Breast epithelium (tissue), 4 donors: ENCODE measurements at places on chromosomes 3 and 15. TPM values are rescaled to one million over a fixed set of nuclear protein-coding genes. Genes with fewer than 3 reads are reported as not detected.

Gene PP2D1
- not detected for total RNA-seq

DNA sequence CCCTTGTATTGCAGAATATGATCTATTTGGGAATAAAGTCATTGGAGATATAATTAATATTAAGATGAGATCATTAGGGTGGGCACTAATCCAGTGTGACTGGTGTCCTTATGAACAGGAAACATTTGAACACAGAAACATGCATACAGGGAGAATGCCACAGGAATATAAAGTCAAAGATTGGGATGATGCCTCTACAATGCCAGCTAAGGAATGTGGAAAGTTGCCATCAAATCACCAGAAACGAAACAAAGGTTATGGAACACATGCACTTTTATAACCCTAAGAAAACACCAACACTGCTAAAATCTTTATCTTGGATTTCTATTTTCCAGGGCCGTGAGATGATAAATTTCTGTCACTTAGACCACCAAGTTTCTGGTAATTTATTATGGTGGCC, 442.4 kb upstream of the BCHE start:
- no peak for DNase-seq

Gene CELSR3
- 1.1 TPM for total RNA-seq

Gene SV2B
- 4.9 TPM for total RNA-seq

Gene MYLK
- total RNA-seq = 181 TPM

DNA sequence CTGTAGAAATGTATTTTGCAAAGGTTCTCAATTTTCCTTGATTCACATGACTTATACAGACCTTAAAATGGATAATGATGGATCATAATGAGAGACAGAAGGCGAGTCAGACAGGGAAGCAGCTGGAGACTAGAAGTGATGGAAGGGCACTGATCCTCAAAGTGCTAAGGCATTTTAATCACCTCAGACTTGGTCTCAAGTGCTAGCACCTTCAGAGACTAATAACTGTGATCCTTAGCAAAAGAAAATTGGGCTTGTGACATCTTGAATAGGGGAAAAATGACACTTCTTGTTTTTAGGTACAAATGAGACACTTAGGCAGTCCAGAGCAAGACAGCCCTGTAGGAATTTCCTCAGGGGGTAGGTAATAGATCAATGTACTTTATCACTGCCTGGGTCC, 1011.7 kb downstream of the SQOR start:
- no peak for DNase-seq

DNA sequence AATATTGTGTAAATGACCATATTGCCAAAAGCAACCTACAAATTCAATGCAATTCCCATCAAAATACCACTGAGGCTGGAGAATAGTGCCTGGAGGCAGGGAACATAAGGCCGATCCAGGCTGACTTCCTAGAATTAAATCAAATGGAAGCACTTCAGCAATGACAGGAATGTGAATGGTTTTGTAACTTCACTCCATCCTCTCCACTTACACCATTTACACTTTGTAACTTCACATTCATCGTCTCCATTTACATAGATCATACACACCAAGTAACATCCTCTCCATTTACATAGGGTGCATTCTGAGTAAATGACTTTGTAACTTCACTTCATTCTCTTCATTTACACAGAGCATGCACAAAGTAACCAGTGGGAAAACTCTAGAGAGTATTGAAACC, 11.6 kb downstream of the STRIT1 start:
- no peak for DNase-seq

Gene ARL14
- not detected for total RNA-seq

DNA sequence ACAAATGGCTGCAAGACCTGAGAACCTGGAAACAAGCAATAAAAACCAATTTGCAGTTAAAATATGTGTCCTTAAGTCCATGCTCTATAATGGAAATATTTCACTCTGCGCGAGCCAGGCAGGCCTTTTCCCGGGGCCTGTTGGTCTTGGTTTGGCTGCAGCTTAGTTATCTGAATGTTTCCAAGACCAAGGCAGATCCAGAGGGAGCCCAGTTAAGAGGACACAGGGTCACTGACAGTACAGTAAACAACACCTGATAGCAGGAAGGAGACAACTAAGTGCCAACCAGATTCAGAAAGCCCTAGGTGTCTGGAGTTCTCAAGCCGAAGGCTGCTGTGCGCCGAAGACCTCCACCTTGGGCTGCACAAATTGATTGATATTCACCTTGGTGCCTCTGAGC, 32.8 kb downstream of the THSD4 start:
- no peak for DNase-seq

Gene MAP6D1
- 0.33 TPM for total RNA-seq

DNA sequence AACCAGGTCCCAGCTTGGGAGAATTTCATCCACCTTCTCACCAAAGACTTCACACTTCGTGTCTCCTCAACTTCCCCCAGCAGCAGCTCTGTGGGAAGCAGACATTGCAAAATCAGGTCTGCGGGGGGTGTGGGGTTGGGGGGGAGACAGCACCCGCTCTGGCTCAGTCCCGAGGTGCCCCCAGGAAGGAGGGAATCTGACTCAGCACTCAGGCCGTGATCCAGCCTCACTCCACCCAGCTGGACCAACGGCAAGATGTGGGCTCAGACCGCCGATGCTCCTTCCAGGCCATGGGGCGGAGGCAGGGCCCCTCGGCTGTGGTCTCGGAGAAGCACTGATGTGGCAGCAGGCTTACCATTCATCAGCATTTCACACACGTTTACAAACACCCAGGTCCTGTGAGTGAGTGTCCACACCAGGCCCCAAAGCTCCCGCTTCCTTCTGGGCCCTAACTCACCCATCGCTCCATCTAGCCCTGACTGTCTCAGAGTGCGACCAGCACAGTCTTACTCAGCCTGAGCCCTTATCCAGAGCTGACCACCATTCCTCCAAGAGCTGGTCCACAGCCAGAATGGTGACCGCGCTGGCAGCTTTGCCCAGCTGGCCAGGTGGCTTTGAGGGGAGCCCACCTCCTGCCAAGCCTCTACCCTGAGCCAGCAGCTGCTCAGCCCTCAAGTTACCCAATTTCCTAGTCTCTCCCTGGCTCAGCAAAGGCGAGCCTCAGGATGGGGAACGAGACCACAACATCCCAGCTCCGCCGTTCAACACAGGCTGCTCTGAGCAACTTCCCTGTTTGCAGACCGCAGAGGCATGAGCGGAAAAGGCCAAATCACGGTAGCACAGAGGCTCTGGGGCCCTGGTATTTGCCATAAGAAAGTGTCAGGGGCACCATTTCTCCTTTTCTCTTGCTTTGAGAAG, 3.3 kb downstream of the STAB1 start:
- DNase-seq = peak; percentile 39

Gene MCF2L2
- 1.3 TPM for total RNA-seq

DNA sequence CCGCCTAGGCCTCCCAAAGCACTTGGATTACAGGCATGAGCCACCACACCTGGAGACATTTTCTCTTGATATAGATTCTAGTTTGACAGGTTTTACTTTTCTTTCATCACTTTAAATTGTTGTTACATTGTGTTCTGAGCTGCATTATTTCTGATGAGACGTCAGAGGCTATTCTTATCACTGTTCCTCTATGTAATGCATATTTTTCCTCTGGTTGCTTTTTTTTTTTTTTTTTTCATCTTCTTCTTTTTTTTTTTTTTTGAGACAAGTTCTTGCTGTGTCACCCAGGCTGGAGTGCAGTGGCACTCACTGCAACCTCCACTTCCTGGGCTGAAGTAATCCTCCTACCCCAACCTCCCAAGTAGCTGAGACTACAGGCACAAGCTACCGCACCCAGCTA, 41.2 kb downstream of the TRA2B start:
- no peak for DNase-seq

DNA sequence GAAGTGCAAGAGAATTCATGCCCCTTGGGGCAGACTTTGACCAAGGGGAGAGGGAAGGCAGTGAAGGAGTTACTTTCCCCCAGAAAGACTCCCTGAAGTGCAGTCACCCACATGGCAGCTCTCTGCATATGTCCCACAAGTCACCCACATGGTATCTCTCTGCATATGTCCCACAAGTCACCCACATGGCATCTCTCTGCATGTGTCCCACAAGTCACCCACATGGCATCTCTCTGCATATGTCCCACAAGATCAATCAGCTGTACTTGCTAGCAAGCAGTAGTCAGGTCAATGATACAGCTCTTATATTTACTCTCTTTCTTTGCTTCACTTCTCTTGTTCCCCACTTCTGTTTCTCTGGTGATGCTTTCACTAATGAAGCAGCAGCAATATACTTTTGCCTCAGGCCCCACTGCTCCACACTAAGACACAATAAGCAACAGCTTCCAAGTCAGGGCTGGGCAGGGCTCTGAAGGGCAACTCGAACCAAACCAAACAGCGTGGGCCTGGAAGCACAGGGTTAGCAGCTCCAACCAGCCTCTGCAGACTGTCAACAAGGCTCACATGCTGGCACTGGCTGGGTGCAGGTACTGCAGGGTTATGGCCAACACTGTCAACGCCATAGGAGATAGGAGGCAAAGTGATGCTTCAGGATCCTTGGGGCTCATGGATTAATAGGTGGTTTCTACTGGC, 46.7 kb downstream of the THBS1 start:
- no peak for DNase-seq

- no peak for DNase-seq
These were observed 21.5 kb downstream of the CFAP161 start for GRCh38 chr15:81155375-81156218.
